ENCODE measurements at places on chromosomes 16 and 17.

- DNase-seq, result no peak
Observed at GRCh38 chr17:42673885-42674754, 2.7 kb downstream of the PLEKHH3 start.

GRCh38 chr17:46930051-46930450 is 7.1 kb downstream of the GOSR2 start:
- no peak for DNase-seq

- DNase-seq, result no peak
Observed at GRCh38 chr17:60065867-60066266, 12.9 kb downstream of the HEATR6 start.

GRCh38 chr17:34024386-34024785 is 230.7 kb upstream of the CCL2 start:
- no peak for DNase-seq

- no peak for DNase-seq
Observed at GRCh38 chr17:82412535-82413520, 5.3 kb upstream of the HEXD start.

DNA sequence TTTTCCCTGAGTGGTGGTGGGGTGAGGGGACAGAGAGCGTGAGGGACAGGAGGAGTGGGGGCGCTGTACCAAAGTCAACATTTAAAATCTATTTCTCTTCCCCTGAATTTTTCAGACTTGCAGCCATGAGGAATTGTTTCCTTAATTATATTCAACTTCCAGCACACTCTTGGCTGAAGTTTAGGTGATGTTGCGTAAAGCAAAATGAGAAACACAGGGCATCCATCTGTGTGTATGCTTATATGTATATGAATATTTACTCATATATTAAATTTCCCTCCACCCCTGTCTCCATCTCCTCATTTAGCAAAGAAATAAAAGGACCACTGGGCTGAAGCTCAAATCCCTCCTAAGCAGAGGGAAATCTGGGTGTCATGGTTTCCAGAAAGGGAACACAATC is 218.1 kb downstream of the XYLT1 start:
- no peak for DNase-seq

DNA sequence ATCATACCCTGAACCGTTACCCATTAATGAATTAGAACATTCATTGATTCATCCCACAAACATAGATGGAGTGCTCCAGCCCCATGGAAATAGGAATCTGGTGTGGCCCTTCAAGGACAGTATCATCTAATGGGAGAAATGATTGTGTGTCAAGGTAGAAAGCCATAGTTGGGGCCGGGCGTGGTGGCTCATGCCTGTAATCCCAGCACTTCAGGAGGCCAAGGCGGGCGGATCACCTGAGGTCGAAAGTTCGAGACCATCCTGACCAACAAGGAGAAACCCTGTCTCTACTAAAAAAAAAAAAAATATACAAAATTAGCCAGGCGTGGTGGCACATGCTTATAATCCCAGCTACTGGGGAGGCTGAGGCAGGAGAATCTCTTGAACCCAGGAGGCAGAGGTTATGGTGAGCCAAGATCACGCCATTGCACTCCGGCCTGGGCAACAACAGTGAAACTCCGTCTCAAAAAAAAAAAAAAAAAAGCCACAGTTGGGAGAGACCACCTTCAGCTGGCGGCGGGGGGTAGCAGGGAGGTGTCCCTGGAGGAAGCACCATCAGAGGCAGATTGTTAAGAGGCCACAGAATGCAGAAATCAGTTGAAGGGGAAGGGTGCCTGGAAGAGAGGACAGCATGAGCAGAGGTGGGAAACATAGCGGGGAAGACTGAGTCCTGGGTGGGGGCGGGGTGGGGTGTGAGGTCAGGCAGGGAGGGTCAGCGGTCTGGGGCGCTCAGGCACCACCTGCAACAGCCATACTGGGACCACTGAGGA is 60.0 kb downstream of the USP22 start:
- no peak for DNase-seq

All from activated CD4-positive, alpha-beta T cell treated with anti-CD3 and anti-CD28 coated beads for 4 hours (primary cell).